ENCODE measurements at places on chromosomes 16 and 17.

GRCh38 chr16:24478401-24478800 lies 61.0 kb upstream of the RBBP6 start:
- DNase-seq, result no peak

- peak; percentile 83 for DNase-seq
These were observed 44.0 kb downstream of the TUBD1 start for GRCh38 chr17:59848778-59849177.

DNA sequence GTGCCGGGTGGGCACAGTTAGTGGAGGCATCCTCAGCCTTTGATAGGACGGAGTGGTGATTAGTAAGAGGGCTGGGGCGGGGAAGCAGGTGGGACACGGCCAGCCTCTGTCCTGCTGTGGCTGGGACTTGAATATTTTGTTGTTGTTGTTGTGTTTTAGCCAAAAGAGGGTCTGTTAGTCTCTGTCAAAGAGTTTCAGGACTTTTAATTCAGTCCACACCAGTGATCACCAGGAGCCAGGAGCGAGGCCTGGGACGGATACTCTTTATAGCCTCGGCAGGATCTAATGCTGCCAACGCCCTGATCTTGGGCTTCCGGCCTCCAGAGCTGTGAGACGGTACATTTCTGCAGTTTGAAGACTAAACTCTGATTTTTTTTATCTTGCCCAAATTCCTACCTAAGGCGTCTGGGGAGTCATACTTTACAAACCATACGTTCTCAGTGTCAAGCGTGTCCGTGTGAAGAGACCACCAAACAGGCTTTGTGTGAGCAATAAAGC lies 2.9 kb upstream of the RNF213 start:
- DNase-seq, result no peak

DNA sequence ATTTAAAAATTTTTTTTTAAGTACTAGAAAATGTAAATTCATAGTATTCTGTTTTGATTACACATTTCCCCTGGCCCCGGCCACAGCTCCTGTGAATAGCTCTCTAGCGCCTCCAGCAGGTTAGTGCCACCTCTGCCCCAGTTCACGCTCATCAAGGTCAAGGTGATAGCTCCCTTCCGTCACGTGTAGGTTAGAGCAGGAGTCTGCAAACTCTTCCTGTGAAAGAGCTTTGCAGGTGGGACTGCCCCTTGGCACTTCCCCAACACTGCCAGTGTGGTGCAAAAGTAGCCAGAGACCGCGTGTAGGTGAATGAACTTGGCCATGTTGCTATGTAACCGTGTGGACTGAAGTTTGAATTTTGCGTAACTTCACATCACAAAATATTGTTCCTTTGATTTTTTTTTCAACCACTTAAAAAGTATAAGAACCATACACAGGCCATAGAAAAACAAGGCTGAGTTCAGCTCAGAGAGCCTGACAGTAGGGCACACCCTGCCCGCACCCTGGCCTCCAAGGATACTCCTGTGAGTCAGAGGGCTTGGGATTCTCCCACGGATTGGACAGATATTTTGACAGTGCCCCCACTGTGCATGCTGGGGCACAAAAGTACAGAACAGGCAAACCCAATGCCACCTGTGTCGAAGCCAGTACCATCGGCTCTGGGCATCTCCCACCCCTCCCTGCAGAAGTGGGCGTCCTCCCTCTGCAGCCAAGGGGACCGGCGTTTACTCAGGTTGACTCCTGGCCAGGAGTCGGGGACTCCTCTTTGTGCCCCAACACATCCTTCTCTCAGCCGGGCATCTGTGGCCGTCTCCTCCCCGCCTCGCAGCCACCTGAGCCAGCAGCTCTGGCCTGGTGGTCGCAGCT lies 92.0 kb upstream of the CHMP6 start:
- peak; percentile 88 for DNase-seq

DNA sequence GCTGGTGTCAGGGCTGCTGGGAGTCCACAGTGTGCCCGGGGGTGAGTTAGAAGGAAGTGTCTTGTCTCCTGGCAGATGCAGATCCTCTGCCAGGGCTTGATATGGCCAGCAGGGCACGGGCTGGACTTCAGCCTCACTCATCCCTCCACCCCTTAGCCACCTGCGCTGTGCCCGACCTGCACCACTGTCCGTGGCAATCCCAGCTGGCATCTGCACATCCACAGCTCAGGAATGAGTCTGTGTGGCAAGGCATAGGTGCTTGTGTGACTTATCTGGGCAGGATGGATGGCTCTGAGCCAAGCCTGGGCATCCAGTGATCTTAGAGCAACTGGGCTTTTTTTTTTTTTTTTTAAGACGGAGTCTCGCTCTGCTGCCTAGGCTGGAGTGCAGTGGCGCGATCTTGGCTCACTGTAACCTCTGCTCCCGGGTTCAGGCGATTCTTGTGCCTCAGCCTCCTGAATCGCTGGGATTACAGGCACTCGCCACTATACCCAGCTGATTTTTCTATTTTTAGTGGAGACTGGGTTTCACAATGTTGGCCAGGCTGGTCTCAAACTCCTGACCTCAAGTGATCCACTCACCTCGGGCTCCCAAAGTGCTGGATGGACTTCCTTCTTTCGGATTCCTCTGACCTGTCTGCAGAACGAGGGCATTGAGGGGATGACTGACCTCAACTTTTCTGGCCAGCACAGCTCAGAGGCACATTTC lies 22.5 kb upstream of the CACNG1 start:
- no peak for DNase-seq

Measured in activated T-cell treated with anti-CD3 and anti-CD28 coated beads, Interleukin-2, amount 50 U/mL, for 48 hours (primary cell).